NCI-H1105 treated with DMSO at 0.1 percent for 48 hours (cell line): ENCODE measurements at places on chromosomes 11 and 22.

- DNase-seq, result no peak
Measured at GRCh38 chr22:33927752-33928151, 7.5 kb upstream of the LARGE1 start.

- peak; percentile 46 for DNase-seq
Measured at GRCh38 chr22:50524676-50525103, 708 bp downstream of the SCO2 start.

GRCh38 chr22:37188901-37189466 lies 937 bp upstream of the C1QTNF6 start:
- no peak for DNase-seq

GRCh38 chr22:50302564-50302963 lies 4.9 kb downstream of the PLXNB2 start:
- DNase-seq, result no peak

GRCh38 chr11:9314291-9315077 lies at the start of gene TMEM41B:
TSS of gene TMEM41B (minus strand) at chr11:9314593. CDS start at chr11:9314441, 152 bp downstream.
- peak; percentile 99 for DNase-seq

- DNase-seq, result no peak
Measured at GRCh38 chr11:123535401-123535800, 105.3 kb downstream of the GRAMD1B start.

DNA sequence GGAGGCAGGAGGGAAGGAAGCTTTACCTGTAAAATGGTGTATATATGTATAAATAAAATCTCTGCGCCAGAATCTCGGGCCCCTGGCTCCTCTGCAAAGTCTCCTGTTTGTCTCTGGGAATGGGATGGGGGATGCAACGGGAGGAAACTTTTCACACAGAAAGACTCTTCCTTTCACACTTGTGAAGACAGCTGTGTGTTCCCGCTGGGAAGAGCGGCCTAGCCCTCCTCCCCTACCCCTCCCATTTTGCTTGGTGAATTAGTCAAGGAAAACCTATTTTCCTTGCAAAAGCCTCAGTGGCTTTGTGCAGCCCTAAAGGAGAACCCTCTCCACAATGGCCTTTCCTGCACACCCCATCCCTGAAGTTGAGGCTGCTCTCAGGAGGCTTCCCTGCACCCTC lies 9.4 kb upstream of the IGF2 start:
- no peak for DNase-seq

DNA sequence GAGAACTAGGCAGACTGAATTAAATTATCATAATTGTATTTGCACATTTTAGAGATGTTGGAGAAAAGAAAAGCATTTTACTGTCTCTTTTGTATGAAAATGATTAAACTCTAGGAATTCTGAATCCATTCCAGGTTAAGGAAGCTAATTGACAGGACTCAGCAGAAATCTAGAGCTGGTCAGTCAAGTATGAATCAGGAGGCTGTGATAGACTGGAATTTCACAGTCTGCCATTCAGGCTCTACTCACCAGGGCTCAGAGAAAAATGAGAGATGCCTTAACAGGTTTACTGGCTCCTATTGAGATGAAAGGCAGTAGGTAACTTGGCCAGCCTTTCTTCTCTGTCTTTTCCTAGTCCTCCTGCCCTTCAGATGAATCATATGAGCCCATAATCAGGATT lies 693.9 kb upstream of the CHORDC1 start:
- no peak for DNase-seq

GRCh38 chr11:64032050-64032449 lies 3.7 kb upstream of the FLRT1 start:
- DNase-seq, result no peak

DNA sequence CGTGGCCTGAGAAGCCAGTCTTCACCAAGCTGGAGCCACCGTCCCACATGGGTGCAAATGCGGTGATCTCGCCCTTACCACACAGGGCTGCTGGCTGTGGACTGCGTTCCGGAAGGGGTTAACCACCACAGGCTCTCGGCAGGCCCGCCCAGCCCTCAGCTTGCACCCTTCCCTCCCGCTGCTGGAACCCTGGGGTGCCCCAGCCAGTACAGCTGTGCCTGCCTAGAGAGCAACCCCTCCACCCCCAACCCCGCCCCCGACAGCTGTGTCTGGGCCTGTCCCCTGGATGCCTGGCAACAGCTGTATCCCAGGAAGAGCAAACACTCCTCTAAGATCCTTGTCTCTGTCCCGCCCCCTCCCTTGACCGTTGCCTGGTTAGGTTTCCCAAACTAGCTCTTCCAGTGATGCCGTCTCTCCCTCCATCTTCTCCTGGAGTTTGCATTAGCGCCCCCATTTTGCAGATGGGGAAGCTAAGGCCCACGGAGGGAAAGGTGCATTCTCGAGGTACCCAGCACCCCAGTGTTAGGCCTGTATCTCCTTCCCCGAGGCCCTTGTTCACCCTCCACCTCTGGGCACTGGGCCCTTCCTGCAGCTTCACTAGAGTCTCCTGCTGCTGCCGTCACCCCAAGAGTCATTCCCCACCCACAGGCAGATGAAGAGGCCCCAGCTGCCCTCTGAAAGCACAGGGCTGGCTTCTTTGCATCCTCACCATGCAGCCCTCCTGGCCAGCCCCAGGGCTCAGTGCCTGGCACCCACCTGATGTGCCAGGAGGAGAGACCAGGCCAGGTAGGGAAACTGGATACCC lies 12.6 kb upstream of the COX8A start:
- DNase-seq, result peak; percentile 54

GRCh38 chr22:24060375-24060788 lies 49.3 kb downstream of the CABIN1 start:
- no peak for DNase-seq

DNA sequence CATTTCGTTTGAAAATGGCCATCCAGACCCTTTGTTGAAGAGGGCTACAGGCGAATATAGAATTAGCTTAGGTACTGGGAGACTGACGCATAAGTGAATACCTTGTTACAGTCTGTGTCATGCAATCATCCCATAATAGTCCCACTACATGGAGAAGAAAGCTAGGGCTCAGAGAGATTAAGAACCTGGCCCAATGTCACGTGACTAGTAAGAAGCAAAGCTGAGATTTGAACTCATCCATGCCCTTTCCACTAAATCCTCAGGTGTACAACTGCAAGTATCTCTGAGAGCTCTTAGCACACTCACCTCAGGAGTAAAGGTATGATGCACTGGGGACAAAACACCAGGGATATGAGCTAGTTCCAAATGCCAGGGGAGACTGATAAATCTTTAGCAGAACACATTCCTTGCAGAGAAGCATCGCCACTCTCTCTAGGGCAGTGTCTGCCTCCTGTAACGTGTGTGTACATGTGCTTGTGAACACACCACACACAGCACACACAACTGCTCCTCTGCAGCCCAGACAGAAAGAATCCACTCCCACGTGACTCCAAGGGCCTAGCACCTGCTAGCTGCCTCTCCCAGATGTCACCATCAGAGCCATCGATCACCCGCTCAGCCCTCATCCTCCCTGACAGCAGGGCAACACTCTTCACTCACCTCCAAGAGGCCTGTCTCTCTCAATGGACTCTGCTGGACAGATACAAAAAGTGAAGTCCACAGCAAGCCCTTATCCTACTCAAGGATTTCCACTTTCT lies 402.8 kb downstream of the NXPE2 start:
- no peak for DNase-seq

- DNase-seq, result no peak
Measured at GRCh38 chr11:61567286-61568061, 13.4 kb downstream of the SYT7 start.

- no peak for DNase-seq
Measured at GRCh38 chr11:110818032-110818687, 105.9 kb upstream of the ARHGAP20 start.

GRCh38 chr11:15526859-15527450 lies 412.2 kb downstream of the INSC start:
- no peak for DNase-seq

DNA sequence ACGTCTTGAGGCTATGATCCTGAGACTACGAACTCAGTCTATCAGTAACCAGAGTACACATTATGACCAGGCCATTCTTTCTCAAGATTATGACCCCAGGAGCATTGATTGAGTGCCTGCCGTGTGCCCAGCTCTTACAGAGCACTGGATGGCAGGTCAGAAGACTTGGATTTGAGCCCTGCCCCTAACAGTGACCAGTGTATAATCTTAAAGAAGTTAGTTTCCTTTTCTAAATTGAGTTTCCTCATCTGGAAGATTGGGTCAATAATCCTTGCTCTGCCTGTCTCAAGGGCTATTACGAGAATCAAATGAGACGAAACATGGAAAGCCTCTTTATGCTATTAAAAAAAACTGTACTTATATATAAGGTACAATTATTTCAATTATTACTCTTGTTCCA lies 38.2 kb downstream of the SLCO2B1 start:
- DNase-seq, result no peak

- DNase-seq, result no peak
Measured at GRCh38 chr11:35214792-35215193, 75.8 kb downstream of the CD44 start.

GRCh38 chr11:46682773-46683752 lies 17.4 kb downstream of the ARHGAP1 start:
- no peak for DNase-seq

- DNase-seq, result no peak
Measured at GRCh38 chr11:75816561-75817239, 1.7 kb downstream of the UVRAG start.

- DNase-seq, result no peak
Measured at GRCh38 chr11:64674774-64675173, 48.2 kb downstream of the NRXN2 start.

DNA sequence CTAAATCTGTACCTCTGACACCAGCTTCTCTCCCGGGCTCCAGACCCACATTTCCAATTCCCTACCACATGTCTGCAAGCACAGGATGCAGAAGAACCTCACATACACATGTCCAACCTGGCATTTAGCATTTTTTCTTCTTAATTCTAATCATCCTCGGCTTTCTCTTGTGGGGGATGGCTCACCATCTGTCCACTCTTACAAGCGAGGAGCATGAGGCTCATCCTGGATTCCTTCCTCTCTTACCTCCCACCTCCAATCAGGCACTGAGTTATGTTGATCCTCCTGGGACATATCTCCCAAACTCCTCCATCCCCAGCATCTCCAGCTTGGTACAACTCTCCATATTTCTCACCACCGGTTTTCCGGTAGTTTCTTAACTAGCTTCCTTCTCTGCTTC lies 149.8 kb upstream of the LARGE1 start:
- no peak for DNase-seq

DNA sequence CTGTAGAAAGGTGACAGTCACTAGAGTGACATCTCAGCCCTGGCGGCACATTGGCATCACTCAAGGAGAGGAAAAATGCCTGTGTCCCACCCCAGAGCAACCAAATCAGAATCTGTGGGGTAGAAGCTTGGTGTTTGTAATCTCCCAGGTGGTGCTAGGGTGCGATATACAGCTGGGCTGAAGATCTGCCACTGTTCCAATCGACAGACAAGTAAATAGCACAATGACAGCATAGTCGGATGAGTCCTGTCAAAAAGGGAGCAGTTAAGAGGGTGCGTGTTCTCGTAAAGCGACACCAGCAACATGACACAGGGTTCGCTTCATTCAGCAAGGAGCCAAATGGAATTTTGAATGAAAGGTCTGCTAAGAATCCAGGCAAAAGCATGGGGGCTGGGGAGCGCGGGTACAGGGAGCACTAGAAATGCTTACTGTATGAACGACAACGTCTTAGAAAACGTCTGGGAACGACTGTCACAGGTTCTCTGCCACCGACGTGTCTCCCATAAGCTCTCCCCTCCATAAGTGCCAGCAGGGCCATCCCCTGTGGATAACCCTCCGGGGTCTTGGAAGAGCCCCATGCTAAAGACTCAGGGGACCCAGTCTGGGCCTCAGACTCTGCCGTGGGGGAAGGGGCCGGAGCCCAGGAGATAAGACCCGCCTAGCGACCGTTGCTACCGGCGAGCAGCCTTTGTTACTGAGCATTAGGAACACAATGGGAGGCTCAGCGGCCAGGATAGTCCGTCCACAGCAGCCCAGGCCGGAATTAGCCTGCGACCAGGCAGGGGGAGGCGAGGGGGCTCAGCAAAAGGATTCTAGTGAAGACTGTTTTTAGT lies 20.8 kb downstream of the ADA2 start:
- DNase-seq, result no peak

DNA sequence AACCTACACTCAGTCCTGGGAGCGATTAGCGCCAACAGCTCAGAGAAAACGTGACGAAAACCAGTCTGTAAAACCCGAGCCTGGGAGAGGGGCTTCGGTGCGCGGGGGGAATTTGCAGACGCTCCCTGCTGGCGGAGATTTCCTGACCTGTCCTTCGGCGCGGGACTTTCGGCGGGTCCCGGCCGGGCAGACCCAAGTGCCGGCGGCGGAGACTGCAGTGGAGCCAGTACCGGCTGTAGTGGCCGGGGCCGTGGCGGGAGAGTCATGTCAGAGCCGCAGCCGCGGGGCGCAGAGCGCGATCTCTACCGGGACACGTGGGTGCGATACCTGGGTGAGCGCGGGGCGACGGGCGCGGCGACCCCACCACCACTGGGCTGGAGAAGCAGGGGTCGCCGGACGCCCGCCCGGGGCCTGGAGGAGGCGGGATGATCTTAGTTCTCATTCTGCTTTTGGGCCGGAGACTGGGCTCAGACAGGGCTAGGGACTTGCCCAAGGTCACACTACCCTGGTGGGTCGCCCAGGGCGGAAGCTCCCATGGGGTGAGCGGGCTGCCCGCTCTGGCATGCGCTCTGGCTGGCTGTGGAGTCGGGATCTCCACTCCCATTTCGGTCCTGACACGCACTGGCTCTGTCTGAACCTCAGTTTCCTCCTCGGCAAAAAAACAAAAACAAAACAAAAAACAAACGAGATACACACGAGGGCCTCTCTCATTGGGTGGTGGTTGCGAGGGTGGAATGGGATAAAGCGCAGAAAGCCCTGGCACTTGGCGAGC lies at the start of gene MTFP1:
Gene MTFP1 (plus strand): TSS at position 153 of the 772 bp plus-strand sequence. CDS start 112 bp downstream, at position 265.
- DNase-seq, result no peak

- no peak for DNase-seq
Measured at GRCh38 chr22:38262051-38262795, 10.6 kb downstream of the TMEM184B start.

- DNase-seq, result no peak
Measured at GRCh38 chr11:90391756-90392155, 168.9 kb upstream of the CHORDC1 start.

- no peak for DNase-seq
Measured at GRCh38 chr11:133676265-133676664, 144.0 kb upstream of the OPCML start.

DNA sequence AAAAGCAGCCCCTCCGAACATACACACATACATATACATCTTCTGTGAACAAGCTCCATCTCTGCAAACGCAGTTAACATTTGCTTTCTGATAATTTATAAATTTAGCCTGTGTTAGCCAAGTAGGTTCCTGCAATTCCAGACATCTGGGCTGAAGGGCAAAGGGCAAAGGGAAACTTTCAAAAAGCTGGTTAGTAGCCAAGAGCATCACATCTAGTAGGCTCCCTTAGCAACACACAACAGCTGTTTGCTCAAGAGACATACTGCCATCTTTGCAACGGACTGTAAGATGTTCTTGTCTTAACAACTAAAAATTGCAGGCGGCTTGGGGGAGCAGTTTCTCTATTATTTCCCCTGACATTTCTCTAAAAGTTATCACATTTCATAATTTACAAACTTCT lies 134.9 kb downstream of the RBFOX2 start:
- no peak for DNase-seq

- no peak for DNase-seq
Measured at GRCh38 chr11:119509969-119510401, 87.0 kb upstream of the THY1 start.
